Stimulated activated CD4-positive, alpha-beta T cell treated with anti-CD3 and anti-CD28 coated beads, Interleukin-15, amount 100 ng/mL, for 1 hour (primary cell): ENCODE measurements at places on chromosomes 12 and 14.

- no peak for DNase-seq
These were observed 85.3 kb downstream of the PRIMA1 start for GRCh38 chr14:93702946-93703345.

GRCh38 chr12:45663455-45663854, 66.1 kb upstream of the ARID2 start:
- no peak for DNase-seq

- DNase-seq = no peak
These were observed 35.5 kb upstream of the OR5AU1 start for GRCh38 chr14:21191261-21191808.

GRCh38 chr14:68891851-68892660, 87.0 kb downstream of the ACTN1 start:
- DNase-seq = no peak

- no peak for DNase-seq
These were observed 278.5 kb upstream of the PLEKHG7 start for GRCh38 chr12:92424338-92424737.

GRCh38 chr12:65098364-65098763, 22.7 kb downstream of the WIF1 start:
- DNase-seq = no peak

DNA sequence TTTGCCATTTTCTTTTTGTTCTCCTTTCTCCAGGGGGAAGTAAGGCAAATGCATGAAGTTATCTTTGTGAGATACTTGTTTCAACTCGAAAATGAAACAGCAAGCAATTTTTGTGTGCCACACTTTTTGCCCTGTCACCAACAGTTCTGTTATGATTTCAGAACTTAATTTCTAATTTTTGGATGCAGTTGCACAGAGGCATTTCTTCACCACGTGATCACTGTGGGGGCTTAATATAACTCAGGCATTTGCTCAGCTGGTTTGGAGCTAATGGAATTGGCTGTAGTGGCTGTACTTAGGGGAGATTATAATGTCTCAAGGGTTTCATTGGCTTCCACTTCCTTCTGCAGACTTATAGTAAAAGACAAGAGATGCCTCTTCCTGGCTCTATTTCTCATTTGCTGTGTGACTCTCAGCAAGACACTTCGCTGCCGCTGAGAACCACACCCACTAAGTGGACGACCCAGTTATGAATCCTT, 452.4 kb downstream of the RAD51B start:
- DNase-seq = no peak

DNA sequence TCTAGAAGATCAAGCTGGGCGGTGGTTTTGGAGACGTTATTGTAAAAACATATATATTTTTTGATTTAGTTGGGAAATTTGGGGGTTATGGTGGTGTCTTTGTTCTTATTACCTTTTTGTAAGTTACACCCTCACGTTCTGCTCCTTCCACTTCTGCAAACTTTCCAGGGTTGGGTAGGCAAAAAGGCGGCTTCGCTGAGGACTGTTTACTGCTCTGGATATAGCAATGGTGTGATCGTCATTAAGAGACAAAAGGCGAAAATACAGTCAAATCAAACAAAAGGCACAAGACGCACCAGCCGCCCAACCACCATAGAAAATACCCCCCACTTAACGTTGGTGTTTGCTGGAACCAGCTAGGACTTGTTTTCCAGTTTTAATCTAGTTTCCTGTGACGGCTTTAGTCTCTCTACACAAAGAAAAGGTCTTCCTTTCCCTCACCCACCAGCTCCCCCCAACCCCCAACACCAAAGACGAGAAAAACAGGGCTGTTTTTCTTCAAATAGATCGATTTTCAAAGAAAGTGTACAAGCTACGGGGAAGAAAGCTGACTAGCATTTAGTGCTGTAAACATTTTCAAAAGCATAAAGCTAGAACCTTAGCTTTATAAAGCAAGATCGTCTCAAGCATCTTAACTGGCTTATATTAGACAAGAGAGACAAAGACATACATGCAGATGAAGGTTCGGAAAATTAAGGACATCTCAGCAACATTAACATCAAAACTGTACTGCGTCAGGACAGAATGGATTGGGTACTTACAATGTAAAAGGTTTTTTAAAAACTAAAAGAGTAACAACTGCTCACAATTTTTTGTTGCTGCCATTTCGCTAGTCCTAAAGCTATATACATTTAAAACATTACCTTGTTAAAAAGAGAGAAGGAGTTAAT, 2.0 kb upstream of the SETD1B start:
- DNase-seq = no peak

DNA sequence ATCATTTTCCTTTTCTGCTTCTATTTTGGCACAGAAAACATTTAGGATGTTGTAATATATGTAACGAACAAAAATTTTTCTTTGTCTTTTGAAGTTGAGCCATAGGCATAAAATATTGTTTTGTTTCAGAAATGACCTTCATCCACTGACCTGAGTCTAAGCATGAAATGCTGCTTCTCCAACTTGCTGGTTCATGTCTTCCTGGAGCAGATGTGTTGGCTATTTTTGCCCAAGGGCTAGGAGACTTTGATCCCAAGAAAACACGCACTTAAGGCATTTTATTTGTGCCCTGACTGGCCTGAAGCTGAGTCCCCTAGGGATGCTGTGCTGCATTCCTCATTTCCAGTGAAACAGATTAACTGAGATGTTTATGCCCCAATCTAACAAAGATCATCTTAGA, 27.2 kb upstream of the ALG10B start:
- DNase-seq = no peak
